ENCODE measurements at places on chromosomes 1 and 21. TPM values are rescaled to one million over a fixed set of nuclear protein-coding genes. Genes with fewer than 3 reads are reported as not detected.

GRCh38 chr21:44301961-44302406 is 2.1 kb downstream of the PFKL start:
- DNase-seq = no peak

DNA sequence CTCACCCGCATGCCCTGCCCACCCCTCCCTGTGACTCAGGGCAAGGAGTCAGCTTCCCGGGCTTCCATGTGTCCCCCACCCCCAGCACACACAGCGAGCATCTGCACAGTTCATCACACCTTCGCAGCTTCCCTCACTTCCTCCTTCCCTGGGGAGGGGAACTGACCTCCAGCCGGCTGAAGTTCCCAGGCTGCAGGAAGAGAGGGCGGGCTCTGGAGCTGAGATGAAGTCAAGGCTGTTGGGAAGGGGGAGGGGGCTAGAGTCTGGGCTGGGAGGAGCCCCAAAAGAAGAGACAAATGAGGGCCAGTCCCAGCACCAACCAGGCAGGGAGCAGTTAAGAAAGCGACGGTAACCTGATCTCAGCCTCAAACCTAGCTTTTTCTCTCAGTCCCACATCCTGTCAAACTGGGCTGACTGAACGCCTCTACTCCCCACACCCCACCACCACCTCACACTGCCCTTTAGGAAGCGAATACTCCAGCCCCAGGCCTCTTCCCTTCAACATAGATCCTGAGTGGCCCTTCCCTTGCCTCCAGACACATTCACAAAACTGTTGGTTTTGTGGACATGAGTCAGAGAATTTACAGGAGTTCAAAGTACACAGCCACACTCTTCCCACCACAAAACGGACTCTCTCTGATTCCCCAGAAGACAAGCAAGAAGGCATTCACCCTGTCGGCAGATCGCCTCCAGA is 1.8 kb downstream of the RHOC start:
- peak; percentile 86 for DNase-seq

Gene FCRL5
- 0.93 TPM for total RNA-seq

- no peak for DNase-seq
Measured at GRCh38 chr1:54566438-54567141, 18.6 kb downstream of the ACOT11 start.

- DNase-seq = no peak
Measured at GRCh38 chr1:94191216-94191615, 46.2 kb downstream of the ARHGAP29 start.

DNA sequence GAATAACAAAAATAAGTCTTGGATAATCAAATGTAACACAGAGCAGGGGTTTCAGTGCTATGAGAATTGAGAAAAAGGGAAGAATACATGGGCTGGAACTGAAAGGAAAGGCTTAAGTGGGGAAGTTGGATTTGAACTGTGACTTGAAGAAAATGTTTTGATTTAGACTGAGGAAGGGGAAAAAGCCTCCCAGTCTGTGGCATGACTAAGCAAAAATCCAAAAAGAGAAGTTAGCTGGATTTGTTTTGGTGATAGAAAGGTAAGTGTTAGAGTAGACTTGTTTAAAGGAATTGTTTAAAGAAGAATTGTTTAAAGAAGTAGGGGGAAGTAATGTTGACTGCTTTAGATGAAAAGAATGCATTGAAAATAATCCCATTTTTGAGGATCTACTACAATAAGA is 46.0 kb downstream of the KCNK2 start:
- DNase-seq = no peak

GRCh38 chr1:93661829-93662474 is 19.7 kb downstream of the BCAR3 start:
- DNase-seq = no peak

- DNase-seq = no peak
Measured at GRCh38 chr21:35220301-35220700, 171.2 kb upstream of the RUNX1 start.

Measured in upper lobe of right lung (tissue), 1 donor.